K562 (cell line): ENCODE measurements at places on chromosomes 5 and 9. TPM values are rescaled to one million over a fixed set of nuclear protein-coding genes. Genes with fewer than 3 reads are reported as not detected.

GRCh38 chr9:76537150-76537646 lies 78.2 kb downstream of the GCNT1 start:
- no peak overlapping the region for H3K4me3 ChIP-seq
- no peak for DNase-seq
- no peaks in the 10 kb centered on the region for H3K4me1 ChIP-seq
- no peaks in the 10 kb centered on the region for H3K36me3 ChIP-seq
- H3K27me3 ChIP-seq: no peaks in the 10 kb centered on the region

DNA sequence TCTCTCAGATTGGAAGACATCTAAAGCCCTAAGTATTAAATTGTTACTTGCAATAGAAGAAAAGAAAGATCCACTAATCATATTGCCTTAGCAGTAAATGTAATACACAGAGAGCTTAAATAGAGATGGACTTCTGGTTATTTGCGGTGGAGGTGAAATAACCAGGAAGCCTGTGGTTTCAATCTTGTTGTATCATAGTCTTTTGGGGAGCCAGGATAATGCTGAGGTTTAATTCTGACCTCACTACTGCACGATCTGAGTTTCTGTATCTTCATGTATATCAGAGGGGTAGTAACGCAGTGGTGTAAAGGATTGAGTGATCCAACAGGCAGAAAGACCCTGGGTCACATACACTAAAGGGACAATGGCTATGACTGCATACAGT lies 71.7 kb downstream of the ANKRD55 start:
- peaks cover 11% of the 10 kb centered on the region; the same call in 1 of the 2 replicates for H3K4me1 ChIP-seq
- H3K36me3 ChIP-seq: no peaks in the 10 kb centered on the region
- no peak overlapping the region for H3K27ac ChIP-seq
- H3K27me3 ChIP-seq: no peaks in the 10 kb centered on the region; the same call in 2 of the 3 replicates
- DNase-seq: no peak
- no peak overlapping the region for H3K4me3 ChIP-seq

DNA sequence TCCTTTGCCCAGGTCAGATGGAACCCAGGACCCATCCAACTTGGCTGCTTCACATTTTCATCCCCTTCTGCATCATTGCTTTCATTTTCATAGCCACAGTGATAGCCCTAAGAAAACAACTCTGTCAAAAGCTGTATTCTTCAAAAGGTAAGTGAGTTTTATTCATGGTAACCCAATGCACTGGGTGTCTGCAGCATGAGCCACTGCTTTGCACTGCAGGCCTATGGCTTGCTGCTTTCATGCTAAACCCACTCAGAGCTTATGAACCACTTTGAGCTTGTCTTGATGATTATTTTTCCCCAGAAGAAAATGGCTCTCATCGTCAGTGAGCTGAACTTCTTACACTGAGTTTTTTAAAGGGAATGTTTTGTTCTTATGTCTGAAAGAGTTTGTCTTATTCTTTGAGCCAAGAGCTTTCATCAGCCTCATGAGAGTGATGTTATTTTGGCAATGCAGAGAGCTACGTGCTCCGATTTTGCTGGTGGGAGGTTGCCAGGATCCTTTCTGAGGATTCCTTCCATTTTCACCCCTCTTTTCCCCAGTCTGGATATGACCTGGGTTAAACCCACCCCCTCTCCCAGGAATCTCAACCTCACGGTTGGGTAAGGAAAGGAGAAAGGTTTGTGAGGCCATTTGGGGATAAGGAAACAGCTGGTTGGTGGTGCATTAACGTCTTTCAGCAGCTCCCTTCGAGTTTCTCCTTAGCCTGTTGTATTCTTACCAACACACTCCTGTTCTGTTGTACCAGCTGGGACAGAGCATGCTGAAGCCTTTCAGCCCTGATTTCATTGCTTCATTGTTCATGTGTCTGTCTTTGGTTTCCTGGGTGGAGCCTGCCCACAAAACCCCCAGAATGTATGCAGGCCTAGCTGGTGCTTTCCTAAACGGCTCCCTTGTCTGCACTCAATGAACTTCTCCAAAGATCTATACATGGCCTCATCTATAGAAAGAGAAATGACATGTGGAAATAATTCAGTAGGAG lies 47.6 kb downstream of the PDCD1LG2 start:
- no peaks in the 10 kb centered on the region for H3K4me1 ChIP-seq
- no peak for DNase-seq
- no peaks in the 10 kb centered on the region for H3K36me3 ChIP-seq

Gene HAVCR2
- not detected in 2 replicates for total RNA-seq

Gene ESM1
- total RNA-seq: not detected in 2 replicates

Gene AFAP1L1
- total RNA-seq: 0.07 and 0.13 TPM in 2 replicates

Gene CBY3
- total RNA-seq: not detected in 2 replicates

Gene PCDHB10
- not detected in 2 replicates for total RNA-seq
